T-cell (primary cell): ENCODE measurements at places on chromosomes 3 and 15. TPM values are rescaled to one million over a fixed set of nuclear protein-coding genes. Genes with fewer than 3 reads are reported as not detected.

GRCh38 chr3:100523050-100523760 is 30.8 kb downstream of the TMEM45A start:
- H3K27me3 ChIP-seq = no peaks in the 10 kb centered on the region
- no peak overlapping the region for H3K27ac ChIP-seq
- H3K4me3 ChIP-seq = no peak overlapping the region
- no peaks in the 10 kb centered on the region for H3K36me3 ChIP-seq

- H3K27ac ChIP-seq = no peak overlapping the region
- H3K4me1 ChIP-seq = no peaks in the 10 kb centered on the region
- H3K4me3 ChIP-seq = no peak overlapping the region
- H3K27me3 ChIP-seq = peaks cover 9% of the 10 kb centered on the region
- no peak for DNase-seq
Measured at GRCh38 chr3:72033666-72034428, 248.9 kb upstream of the PROK2 start.

DNA sequence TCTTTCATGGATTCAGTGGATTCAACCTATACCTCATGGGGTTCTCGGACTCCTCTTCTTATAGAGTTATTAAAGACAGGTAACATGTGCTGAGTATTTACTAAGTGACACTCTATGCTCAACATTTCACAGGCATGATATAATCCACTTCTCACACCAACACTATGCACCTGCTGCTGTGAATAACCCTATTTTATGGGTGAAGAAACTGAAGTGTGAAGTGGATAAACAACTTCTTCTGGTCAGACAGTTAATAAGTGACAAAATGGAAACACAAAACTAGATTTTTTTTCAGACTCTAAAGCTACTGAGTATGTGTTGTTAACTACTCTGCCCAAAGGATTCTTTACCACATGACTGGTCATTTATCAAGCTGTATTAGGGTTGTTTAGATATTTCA is 403.5 kb downstream of the DIPK2A start:
- no peak overlapping the region for H3K27ac ChIP-seq
- H3K27me3 ChIP-seq = no peaks in the 10 kb centered on the region
- no peaks in the 10 kb centered on the region for H3K36me3 ChIP-seq
- DNase-seq = no peak
- no peak overlapping the region for H3K4me3 ChIP-seq

DNA sequence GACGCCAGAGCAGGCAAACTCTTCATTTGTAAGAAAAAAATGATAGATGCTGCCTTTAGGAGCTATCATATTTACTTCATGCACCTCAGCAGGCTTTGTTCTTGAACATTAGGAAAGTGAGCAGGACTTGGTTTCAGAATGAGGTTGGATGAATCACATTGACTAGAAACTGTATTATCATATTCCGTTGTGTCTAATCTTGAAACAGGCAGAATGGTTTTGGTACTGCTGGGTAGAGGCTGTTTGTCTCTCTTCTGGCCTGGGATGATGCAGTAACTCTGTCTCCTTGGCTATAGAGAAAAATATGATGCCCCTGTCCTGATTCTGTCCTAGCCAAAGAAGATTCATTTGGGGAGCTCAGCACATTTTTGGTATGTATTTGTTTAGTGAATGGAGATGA is 344.2 kb upstream of the GRM7 start:
- DNase-seq = no peak
- no peaks in the 10 kb centered on the region for H3K36me3 ChIP-seq
- H3K27ac ChIP-seq = no peak overlapping the region
- H3K27me3 ChIP-seq = no peaks in the 10 kb centered on the region

- no peaks in the 10 kb centered on the region for H3K27me3 ChIP-seq
- peaks cover 36% of the 10 kb centered on the region for H3K4me1 ChIP-seq
- no peaks in the 10 kb centered on the region for H3K36me3 ChIP-seq
- H3K4me3 ChIP-seq = no peak overlapping the region
Measured at GRCh38 chr3:50473768-50474167, 29.7 kb downstream of the CACNA2D2 start.

DNA sequence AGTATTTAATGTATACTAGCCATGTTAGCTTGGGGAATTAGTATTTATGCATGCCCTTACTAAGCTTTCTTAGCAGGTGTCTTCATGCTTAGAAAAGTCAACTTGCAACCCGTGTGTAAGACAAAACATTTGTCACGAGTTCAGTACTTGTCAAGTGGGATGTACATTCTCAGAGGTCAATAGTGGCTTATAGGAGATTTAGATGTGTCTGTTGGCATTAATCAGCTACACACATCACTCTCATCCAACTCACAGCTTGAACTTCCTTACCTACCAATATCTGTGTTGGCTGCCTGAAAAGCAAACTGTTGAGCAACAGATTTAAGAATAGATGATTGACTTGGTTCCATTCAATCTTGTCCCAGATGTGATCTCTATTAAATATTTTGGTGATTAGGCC is 109.5 kb downstream of the ROBO2 start:
- no peaks in the 10 kb centered on the region for H3K4me1 ChIP-seq
- H3K27ac ChIP-seq = no peak overlapping the region
- DNase-seq = no peak
- H3K4me3 ChIP-seq = no peak overlapping the region

DNA sequence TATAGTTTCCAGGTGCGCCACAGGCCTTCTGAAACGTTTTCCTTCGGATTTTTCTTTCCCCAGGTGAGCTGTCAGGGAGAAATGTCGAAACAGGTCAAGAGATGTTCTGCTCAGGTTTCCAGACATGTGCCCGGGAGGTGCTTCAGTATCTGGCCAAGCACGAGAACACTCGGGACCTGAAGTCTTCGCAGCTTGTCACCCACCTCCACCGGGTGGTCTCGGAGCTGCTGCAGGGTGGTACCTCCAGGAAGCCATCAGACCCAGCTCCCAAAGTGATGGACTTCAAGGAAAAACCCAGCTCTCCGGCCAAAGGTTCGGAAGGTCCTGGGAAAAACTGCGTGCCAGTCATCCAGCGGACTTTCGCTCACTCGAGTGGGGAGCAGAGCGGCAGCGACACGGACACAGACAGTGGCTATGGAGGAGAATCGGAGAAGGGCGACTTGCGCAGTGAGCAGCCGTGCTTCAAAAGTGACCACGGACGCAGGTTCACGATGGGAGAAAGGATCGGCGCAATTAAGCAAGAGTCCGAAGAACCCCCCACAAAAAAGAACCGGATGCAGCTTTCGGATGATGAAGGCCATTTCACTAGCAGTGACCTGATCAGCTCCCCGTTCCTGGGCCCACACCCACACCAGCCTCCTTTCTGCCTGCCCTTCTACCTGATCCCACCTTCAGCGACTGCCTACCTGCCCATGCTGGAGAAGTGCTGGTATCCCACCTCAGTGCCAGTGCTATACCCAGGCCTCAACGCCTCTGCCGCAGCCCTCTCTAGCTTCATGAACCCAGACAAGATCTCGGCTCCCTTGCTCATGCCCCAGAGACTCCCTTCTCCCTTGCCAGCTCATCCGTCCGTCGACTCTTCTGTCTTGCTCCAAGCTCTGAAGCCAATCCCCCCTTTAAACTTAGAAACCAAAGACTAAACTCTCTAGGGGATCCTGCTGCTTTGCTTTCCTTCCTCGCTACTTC is 3.8 kb downstream of the BHLHE40 start:
- peaks cover 61% of the 10 kb centered on the region for H3K4me1 ChIP-seq
- no peak for DNase-seq

DNA sequence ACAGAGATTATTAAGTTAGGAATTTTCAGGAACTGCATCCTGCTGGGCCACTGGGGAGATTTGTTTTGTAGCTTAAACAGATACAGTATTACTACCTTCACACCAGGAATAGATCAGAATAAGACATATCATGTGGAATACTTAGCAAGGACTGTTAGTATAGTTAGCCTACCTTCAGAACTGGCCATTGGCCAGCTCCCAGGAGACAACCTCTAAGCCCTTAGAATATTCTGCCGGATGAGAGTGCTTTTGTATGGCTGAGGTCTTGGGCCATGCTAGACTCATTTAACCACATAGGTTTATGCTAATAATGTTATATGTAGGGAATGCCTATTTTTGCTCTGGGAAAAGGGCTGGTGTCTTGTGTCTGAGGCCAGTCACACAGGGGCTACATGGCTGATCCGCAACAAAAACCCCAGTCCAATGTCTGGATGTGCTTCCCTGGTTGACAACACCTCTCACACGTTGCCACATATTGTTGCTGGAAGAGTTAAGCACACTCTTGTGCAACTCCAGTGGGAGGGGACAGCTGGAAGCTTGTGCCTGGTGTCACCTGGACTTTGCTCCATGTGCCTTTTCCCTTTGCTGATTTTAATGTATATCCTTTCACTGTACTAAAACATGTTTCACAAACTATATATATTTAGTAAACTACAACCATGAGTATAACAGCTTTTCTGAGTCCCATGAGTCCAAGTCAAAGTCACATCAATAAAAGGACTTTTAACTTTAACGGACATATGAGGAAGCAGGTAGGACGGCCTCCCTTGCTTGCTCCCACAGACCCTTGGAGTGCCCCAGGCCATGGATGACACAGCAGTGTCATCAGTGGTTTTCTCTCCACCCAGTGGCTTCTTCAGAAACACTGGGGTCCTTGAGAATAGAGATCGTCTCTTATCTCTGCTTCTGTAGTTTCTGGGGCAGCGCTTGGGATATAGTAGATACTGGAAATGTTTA is 118.0 kb upstream of the C3orf80 start:
- H3K36me3 ChIP-seq = no peaks in the 10 kb centered on the region
- H3K4me1 ChIP-seq = no peaks in the 10 kb centered on the region
- no peak overlapping the region for H3K27ac ChIP-seq
- DNase-seq = no peak
- no peaks in the 10 kb centered on the region for H3K27me3 ChIP-seq
- no peak overlapping the region for H3K4me3 ChIP-seq

GRCh38 chr15:66679657-66680108 is 22.4 kb upstream of the SMAD6 start:
- H3K36me3 ChIP-seq = peaks cover 4% of the 10 kb centered on the region
- no peaks in the 10 kb centered on the region for H3K27me3 ChIP-seq
- DNase-seq = no peak
- H3K4me3 ChIP-seq = no peak overlapping the region

DNA sequence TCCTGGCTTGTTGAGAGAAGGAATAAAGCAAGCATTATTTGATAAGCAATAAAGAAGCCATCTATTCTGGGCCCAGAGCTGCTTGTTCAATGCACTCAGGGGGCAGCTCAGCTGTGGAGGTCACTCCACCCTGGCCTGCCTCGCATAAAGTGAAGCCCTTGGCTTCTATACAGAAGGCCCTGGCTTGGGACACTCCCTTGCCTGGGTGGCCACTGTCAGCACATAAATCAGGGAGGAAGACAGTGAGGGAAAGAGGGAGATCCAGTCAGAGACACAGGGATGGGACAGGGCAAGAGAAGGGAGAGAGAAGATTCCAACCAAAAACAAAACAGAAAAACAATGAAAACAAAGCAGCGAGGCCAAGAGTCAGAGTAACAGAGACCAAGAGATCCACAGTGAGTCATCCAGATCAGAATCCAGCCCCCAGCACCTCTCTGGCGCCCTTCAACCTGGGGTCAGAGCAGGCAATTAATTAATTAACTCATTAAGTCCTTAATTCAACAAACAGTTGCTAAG is 11.8 kb downstream of the INSYN1 start:
- no peak overlapping the region for H3K27ac ChIP-seq
- no peak overlapping the region for H3K4me3 ChIP-seq
- H3K27me3 ChIP-seq = peaks cover 45% of the 10 kb centered on the region

DNA sequence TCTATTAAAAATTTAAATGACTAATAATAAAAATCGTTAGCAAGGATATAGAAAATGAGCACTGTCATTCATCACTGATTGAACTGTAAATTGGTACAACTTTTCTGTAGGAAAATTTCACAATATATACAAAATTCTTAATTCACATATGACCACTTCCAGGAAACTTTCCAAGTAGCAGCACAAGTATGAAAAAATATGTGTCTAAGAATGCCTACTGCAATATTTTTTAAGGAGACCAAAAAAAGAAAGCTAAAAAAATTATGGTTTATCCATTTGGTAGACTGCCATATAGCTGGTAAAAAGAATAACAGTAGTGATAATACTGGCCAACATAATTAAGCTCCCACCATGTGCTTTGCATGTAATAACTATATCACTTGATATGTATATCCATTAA is 59.2 kb downstream of the KLHL6 start:
- H3K36me3 ChIP-seq = peaks cover 22% of the 10 kb centered on the region
- H3K4me1 ChIP-seq = no peaks in the 10 kb centered on the region
- no peak for DNase-seq
- no peaks in the 10 kb centered on the region for H3K27me3 ChIP-seq

GRCh38 chr3:72821161-72821781 is 27.0 kb downstream of the SHQ1 start:
- peaks cover 13% of the 10 kb centered on the region for H3K4me1 ChIP-seq
- no peak for DNase-seq
- H3K27ac ChIP-seq = peak overlapping the region; percentile 33
- no peak overlapping the region for H3K4me3 ChIP-seq
- peaks cover 4% of the 10 kb centered on the region for H3K36me3 ChIP-seq

DNA sequence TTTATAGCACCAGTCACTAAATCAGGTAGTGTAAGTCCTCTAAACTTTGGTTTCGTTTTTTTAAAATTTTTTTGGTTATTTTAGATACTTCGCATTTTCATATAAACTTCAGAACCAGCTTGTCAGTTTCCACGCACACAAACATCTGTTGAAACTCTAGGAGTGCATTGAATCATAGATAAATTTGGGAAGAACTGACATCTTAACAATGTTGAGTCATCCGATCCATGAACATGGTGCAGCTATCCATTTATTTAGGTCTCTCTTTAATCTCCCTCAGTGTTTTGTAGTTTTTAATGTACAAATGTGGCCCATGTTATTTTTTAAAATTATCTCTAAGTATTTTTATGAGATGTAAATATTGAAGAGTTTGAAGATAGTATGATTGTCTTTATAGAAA is 17.7 kb downstream of the TICRR start:
- no peak overlapping the region for H3K27ac ChIP-seq
- no peaks in the 10 kb centered on the region for H3K36me3 ChIP-seq
- DNase-seq = no peak
- no peaks in the 10 kb centered on the region for H3K27me3 ChIP-seq
- no peak overlapping the region for H3K4me3 ChIP-seq
- no peaks in the 10 kb centered on the region for H3K4me1 ChIP-seq

GRCh38 chr3:175397372-175397771 is 538.2 kb downstream of the NAALADL2 start:
- H3K27ac ChIP-seq = no peak overlapping the region
- H3K4me1 ChIP-seq = no peaks in the 10 kb centered on the region
- DNase-seq = no peak
- no peaks in the 10 kb centered on the region for H3K27me3 ChIP-seq

- no peaks in the 10 kb centered on the region for H3K36me3 ChIP-seq
- peaks cover 11% of the 10 kb centered on the region for H3K4me1 ChIP-seq
- H3K4me3 ChIP-seq = peak overlapping the region; percentile 36
Measured at GRCh38 chr15:96340348-96340597, 9.8 kb downstream of the NR2F2 start.

Gene MTFMT
- total RNA-seq = 19.5 TPM

Gene PLS1
- 1.9 TPM for total RNA-seq

Gene MUC20
- 9.9 TPM for total RNA-seq

Gene FGF12
- total RNA-seq = 0.22 TPM

Gene TCAIM
- 8.4 TPM for total RNA-seq

Gene IGSF10
- total RNA-seq = not detected
